ENCODE measurements at places on chromosomes 2 and 18.

DNA sequence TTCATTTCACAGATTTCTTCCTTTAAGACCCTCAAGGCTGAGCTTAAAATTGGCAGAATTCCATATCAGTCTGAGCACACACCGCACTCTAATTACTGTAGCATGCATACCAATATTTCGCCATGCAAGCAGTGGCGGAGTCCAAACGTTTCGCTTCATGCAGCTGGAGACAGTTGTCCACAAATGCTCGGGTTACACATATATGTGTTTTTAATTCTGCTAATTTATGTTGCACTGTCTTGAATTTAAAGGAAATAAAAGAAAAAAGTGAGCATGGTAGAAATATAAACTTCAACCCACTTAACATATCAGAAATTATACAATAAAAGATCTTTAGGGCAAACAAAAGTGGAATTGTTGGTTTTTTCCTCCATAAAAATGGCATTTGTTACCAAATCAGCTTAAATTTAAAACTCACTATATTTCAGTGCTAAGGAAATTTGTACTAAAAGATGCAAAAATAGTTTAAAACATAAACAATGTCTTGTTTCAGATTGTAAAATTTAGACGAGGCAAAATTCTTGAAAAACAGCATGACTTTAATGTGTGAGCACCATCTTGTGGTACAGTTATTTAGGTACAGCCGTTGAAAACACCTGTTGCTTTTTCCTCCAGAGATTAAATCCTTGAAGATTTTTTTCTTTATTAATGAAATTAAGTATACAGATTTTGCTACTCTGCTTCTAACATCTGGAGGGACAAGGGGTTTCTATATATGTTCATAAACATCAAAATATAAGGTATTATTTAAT, 24.1 kb upstream of the KANSL1L start:
- no peak for DNase-seq

- DNase-seq, result no peak
These were observed 4.5 kb upstream of the IL18RAP start for GRCh38 chr2:102418421-102418961.

DNA sequence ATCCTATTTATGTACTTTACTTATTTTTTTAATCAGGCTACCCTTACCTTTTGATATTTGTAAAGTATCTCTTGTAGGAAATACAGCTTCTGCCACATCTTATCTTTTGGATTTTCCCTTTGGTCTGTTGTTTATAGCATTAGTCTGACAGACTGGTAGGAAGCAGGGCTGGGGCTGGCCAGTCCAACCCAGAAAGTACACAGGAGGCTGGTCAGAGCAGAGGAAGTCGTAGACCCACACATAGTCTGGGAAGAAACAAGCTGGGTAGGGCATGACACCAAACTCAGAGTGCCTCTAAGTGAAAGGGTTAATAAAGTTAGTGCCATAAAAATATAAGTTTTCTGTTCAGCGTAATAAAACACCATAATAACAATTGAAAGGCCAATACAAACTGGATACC, 51.7 kb downstream of the BOLA3 start:
- DNase-seq, result no peak

DNA sequence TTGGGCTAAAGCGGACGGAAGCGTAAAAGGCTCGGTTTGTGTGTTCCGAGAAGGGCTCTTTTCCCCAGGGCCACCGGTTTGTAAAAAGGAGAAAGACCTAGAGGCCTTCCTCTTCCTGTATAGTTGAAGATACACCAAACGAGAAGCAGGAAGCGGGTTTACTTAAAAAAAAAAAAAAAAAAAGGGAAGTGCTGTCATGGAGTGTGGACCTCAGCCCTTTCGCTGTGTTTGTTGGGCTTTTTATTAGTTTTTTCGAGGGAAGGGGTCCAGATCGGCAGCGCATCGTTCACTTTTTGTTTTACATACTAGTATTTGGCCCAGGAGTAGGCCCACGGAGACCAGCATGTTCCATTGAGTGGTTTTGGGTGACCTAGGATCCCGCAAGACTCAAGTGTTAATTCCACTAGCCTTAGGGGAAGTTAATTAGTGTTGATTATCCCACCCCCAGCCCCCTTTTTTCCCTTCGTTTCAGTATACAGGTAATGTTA, 676 bp downstream of the ACTR2 start:
- DNase-seq, result no peak

GRCh38 chr2:232994446-232994845, 18.6 kb downstream of the NGEF start:
- no peak for DNase-seq

- no peak for DNase-seq
These were observed 122.2 kb downstream of the RBMS1 start for GRCh38 chr2:160371251-160372009.

GRCh38 chr2:56191617-56192016, 7.8 kb downstream of the CCDC85A start:
- DNase-seq, result no peak

GRCh38 chr2:37590119-37590571, 81.3 kb downstream of the CDC42EP3 start:
- DNase-seq, result no peak

DNA sequence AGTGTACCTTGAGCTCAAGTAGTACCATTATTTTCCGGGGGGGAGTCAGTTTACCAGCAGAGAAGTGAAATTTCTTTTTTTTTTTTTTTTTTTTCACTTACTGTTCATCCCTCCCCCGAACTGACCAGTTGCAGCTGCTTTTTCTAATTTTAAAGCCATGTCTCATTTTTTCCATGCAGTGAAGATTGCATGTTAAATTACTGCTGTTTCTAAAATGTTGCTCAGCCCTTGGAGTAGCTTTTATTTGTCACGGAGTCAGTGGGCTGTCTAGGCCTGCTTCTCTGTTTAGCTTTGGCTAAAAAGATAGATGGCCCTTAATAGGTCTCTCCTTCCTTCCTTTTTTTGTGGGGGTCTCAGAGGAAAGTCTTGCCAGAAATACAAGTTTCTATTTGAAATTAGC, 70.2 kb downstream of the NGEF start:
- DNase-seq, result no peak
